ENCODE measurements at places on chromosomes 4 and X. TPM values are rescaled to one million over a fixed set of nuclear protein-coding genes. Genes with fewer than 3 reads are reported as not detected.

CCDC120 gene
- total RNA-seq = 22.5 TPM

LNX1 gene
- 25.7 TPM for total RNA-seq

CASP3 gene
- 53.2 TPM for total RNA-seq

INTU gene
- total RNA-seq = 6.4 TPM

MAGEB6 gene
- not detected for total RNA-seq

FUNDC1 gene
- total RNA-seq = 14.2 TPM

REELD1 gene
- total RNA-seq = 0.26 TPM

CSAG3 gene
- total RNA-seq = 5.5 TPM

GPRASP2 gene
- 17.3 TPM for total RNA-seq

UGT2B15 gene
- total RNA-seq = not detected

DCAF8L2 gene
- total RNA-seq = 0.62 TPM

SMIM10L2A gene
- total RNA-seq = 23.6 TPM

DNA sequence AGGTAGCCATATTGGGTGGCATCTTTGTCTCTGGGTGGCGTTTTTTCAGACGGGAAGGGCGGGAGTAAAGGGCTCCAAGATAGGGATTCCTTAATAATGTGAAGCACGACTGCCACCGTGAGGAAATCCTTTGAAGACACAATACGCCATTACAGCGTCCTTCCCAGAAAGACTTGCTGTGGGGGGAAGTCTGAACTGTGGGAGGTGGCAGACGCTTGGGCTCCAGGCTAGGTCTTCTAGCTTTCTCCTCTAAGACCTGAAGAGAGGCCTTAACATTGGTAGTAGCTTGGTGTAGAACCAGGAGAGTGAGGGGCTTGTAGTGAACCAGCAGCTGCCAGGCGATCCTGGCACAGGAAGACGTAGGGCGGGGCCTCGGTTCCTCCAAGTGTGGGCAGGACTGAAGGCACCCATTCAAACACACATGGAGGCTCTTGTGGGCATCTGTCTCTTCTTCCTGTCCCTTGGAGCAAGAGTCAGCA lies 197.3 kb downstream of the OR13H1 start:
- no peaks in the 10 kb centered on the region for H3K4me1 ChIP-seq
- no peak overlapping the region for H3K27ac ChIP-seq
- H3K36me3 ChIP-seq = peaks cover 22% of the 10 kb centered on the region
- no peak for DNase-seq
- H3K4me3 ChIP-seq = no peak overlapping the region

- H3K4me3 ChIP-seq = no peak overlapping the region
- H3K36me3 ChIP-seq = peaks cover 43% of the 10 kb centered on the region
- no peak overlapping the region for H3K27ac ChIP-seq
- peaks cover 10% of the 10 kb centered on the region for H3K4me1 ChIP-seq
- H3K27me3 ChIP-seq = no peaks in the 10 kb centered on the region
These were observed 82.5 kb downstream of the TBC1D9 start for GRCh38 chr4:140673729-140674128.

DNA sequence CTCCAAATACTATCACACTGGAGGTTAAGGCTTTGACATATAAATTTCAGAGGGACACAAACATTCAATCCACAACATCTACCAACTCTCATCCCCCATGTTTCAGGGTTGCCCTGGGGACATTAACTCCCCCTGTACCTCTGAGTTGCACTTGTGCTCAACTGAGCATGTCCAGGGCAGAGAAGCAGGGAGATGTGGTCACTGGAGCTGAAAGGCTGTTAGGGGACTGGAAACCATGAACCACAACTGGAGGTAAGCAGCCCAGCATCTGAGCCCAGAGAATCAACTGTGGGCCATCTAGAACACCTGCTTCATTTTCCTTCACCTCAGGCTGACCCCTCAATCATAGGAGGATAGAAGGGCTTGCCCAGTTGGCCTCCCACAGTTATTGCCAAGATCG lies 641.1 kb downstream of the MID1IP1 start:
- no peaks in the 10 kb centered on the region for H3K36me3 ChIP-seq
- H3K4me3 ChIP-seq = no peak overlapping the region
- H3K27ac ChIP-seq = no peak overlapping the region
- peaks cover 2% of the 10 kb centered on the region for H3K4me1 ChIP-seq
- DNase-seq = no peak

DNA sequence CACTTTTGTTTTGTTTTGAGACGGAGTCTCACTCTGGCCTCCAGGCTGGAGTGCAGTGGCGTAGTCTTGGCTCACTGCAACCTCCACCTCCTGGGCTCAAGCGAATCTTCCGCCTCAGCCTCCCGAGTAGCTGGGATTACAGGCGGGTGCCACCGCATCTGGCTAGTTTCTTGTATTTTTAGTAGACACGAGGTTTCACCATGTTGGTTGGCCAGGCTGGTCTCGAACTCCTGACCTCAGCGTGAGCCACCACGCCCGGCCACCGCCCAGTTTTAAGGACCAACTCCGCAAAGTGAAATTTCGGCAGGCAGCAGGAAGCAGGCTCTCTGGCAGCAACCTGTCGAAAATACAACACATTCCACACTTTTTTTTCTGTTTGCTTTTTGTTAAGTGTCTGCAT lies 13.4 kb downstream of the DHRSX start:
- peaks cover 8% of the 10 kb centered on the region for H3K27me3 ChIP-seq
- DNase-seq = no peak
- peak overlapping the region; percentile 47 for H3K4me3 ChIP-seq
- H3K36me3 ChIP-seq = peaks cover 50% of the 10 kb centered on the region

GRCh38 chrX:48578661-48579128 lies 4.4 kb downstream of the RBM3 start:
- H3K27ac ChIP-seq = no peak overlapping the region
- H3K4me1 ChIP-seq = peaks cover 11% of the 10 kb centered on the region
- H3K4me3 ChIP-seq = no peak overlapping the region
- H3K27me3 ChIP-seq = peaks cover 9% of the 10 kb centered on the region

GRCh38 chr4:3720466-3720865 lies 45.7 kb upstream of the ADRA2C start:
- peaks cover 6% of the 10 kb centered on the region for H3K4me1 ChIP-seq
- DNase-seq = no peak
- H3K27me3 ChIP-seq = peaks cover 9% of the 10 kb centered on the region
- H3K36me3 ChIP-seq = peaks cover 7% of the 10 kb centered on the region

- peaks cover 12% of the 10 kb centered on the region for H3K4me1 ChIP-seq
- peak overlapping the region; percentile 99 for H3K27ac ChIP-seq
- H3K27me3 ChIP-seq = peaks cover 21% of the 10 kb centered on the region
- peak overlapping the region; percentile 99 for H3K4me3 ChIP-seq
These were observed 720 bp downstream of the RPL10 start for GRCh38 chrX:154398668-154399526.

DNA sequence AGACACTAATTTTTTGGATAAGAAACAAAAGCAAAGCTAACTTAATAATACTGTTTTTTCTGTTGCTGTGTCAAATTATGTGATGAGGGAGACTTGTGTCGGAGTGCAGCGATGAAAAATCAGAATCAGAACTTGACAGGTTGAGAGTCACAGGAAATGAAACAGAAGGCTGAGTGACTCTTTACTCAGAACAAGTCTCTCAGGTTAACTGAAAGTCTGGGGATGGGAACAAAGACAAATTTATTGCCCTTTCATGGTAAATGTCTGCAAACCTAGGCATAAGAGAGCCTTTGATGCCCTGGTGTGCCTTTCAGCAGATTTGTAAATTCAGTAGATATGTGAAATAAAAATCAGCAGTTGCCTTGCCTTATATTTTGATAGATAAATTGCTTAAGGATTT lies 96.0 kb downstream of the ADGRL3 start:
- H3K36me3 ChIP-seq = no peaks in the 10 kb centered on the region
- H3K27ac ChIP-seq = peak overlapping the region; percentile 69
- no peak for DNase-seq
- no peak overlapping the region for H3K4me3 ChIP-seq
- peaks cover 14% of the 10 kb centered on the region for H3K4me1 ChIP-seq
- peaks cover 1% of the 10 kb centered on the region for H3K27me3 ChIP-seq

DNA sequence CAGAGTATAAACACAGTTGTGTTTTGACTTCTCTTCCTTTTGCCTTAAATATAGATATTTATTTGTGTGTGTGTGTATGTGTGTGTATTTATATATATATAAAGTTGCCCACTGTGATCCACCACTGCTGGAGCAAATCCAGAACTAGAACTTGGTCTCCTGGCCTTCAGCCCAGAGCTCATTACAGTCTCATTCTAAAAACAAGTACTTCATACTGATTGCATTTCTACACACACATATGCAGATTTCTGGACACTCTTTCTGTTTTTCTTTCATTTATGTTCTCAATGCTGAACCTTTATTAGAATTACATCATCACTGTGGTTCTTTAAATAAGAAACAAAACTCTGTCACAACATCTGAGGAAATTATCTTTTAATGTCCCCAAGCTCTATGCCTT lies 381 bp downstream of the TXK start:
- no peak overlapping the region for H3K4me3 ChIP-seq
- no peak overlapping the region for H3K27ac ChIP-seq
- H3K4me1 ChIP-seq = no peaks in the 10 kb centered on the region
- no peaks in the 10 kb centered on the region for H3K36me3 ChIP-seq
- no peak for DNase-seq

DNA sequence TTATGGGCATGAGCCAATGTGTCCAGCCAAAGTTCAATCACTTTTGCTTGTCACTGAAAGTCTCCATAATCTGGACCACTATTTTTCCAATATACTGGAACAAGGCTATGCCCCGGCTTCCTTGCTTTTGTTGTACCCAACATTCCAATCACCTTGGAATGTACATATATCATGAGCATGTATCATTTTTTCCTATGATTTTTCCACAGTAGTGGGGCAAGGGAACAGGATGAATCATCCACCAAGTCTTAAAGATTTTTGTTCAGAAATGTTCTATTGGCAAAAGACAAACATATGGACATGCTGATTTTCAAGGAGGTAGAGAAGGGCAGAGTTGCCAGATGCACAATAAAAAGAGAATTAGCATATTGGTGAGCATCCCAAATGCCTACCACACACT lies 548.1 kb upstream of the INTU start:
- no peaks in the 10 kb centered on the region for H3K4me1 ChIP-seq
- no peak overlapping the region for H3K4me3 ChIP-seq
- H3K27me3 ChIP-seq = no peaks in the 10 kb centered on the region

DNA sequence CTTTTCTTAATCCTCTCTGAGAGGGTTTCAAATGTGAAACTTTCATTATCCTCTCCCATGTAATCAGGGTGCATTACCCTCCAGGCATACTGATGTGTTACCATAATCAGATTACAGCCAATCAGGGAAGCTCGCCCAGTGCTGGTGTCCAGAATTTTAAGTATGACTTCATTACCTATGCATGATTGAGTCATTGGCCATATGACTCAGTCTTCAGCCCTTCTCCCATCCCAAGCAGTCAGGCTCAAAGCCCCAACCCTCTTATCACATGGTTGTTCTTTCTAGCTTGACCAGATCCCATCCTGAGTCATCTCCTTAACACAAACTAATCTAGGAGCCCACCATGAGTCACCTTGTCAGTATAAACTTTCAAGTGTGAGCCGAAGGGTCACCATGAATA lies 1668.1 kb upstream of the AGA start:
- no peaks in the 10 kb centered on the region for H3K4me1 ChIP-seq
- no peak overlapping the region for H3K27ac ChIP-seq
- H3K36me3 ChIP-seq = no peaks in the 10 kb centered on the region

- no peaks in the 10 kb centered on the region for H3K4me1 ChIP-seq
- no peak for DNase-seq
- H3K4me3 ChIP-seq = no peak overlapping the region
- peak overlapping the region; percentile 39 for H3K27ac ChIP-seq
- H3K36me3 ChIP-seq = no peaks in the 10 kb centered on the region
- H3K27me3 ChIP-seq = no peaks in the 10 kb centered on the region
These were observed 130.8 kb upstream of the FRG1 start for GRCh38 chr4:189809839-189810238.

- peak; percentile 35 for DNase-seq
- no peaks in the 10 kb centered on the region for H3K36me3 ChIP-seq
- H3K4me1 ChIP-seq = peaks cover 5% of the 10 kb centered on the region
- peak overlapping the region; percentile 83 for H3K4me3 ChIP-seq
These were observed 158.7 kb downstream of the DCHS2 start for GRCh38 chr4:154332681-154333421.

DNA sequence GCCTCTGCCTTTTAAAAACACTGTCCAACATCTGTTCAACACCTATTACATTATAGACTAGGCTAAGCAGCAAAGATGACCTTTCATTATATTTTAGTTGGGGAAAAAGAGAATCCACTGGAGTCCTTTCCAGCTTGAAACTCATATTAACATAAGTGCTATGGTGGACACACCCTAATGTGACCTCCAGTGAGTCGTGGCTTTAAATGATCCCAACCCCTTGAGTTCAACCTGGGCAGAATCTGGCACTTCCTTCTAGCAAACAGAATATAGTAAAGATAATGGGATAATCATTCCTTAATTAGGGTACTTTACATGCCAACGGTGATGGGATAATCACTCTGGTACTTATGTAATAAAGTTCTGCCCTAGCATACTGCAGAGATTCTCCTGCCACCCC lies 162.6 kb downstream of the MAB21L2 start:
- no peak overlapping the region for H3K4me3 ChIP-seq
- peaks cover 1% of the 10 kb centered on the region for H3K27me3 ChIP-seq
- no peaks in the 10 kb centered on the region for H3K36me3 ChIP-seq
- H3K27ac ChIP-seq = no peak overlapping the region
- no peak for DNase-seq
- H3K4me1 ChIP-seq = no peaks in the 10 kb centered on the region

GRCh38 chr4:75724867-75725724 lies 719 bp downstream of the USO1 start:
- peak; percentile 77 for DNase-seq
- peaks cover 23% of the 10 kb centered on the region for H3K4me1 ChIP-seq
- no peaks in the 10 kb centered on the region for H3K36me3 ChIP-seq
- H3K27ac ChIP-seq = peak overlapping the region; percentile 95
- peak overlapping the region; percentile 95 for H3K4me3 ChIP-seq

DNA sequence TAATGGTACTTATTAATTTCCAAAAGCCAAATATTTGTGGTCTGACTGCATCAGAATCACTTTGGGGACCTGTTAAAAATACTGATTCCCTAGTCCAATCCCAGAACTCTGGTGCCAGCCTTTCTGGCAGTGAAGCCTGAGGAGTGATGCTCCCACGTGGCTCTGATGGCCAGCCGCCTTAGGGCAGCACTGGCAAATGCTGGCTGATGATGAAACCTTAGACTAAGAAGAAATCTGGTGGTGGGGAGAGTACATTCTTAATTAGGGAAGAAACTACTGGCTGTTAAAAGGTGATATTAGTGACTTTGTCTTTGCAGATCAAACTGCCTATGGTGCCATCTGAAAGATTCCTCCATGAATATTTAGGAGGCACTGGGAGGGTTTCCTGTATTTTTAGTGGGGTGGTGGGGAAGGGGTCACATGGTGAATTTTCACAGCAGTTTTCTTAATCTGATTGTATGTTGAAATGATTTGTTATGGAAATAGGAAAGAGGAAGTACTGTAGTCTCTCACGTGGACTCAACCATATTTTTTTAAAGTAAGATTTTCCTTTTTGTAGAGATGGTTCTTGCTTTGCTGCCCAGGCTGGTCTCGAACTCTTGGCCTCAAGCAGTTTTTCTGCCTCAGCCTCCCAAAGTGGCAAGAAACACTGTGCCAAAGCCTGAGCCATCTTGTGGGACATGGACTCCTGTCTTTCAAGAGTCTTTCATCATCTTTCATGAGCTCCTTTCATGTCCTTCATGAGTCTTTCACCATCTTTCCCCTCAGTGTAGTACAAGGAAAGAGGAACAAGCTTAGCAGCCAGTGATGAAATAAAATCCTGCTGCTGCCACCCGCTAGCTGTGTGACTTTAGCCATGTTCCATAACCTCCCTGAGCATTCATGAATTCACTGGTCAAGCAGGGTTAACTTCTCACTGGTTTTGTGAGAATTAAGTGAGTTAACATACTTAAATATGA lies 90.8 kb downstream of the ZNF330 start:
- H3K27me3 ChIP-seq = no peaks in the 10 kb centered on the region
- no peak for DNase-seq
- no peak overlapping the region for H3K4me3 ChIP-seq

Data from endothelial cell (in vitro differentiated cells).